ENCODE measurements at places on chromosomes 12 and 14.

DNA sequence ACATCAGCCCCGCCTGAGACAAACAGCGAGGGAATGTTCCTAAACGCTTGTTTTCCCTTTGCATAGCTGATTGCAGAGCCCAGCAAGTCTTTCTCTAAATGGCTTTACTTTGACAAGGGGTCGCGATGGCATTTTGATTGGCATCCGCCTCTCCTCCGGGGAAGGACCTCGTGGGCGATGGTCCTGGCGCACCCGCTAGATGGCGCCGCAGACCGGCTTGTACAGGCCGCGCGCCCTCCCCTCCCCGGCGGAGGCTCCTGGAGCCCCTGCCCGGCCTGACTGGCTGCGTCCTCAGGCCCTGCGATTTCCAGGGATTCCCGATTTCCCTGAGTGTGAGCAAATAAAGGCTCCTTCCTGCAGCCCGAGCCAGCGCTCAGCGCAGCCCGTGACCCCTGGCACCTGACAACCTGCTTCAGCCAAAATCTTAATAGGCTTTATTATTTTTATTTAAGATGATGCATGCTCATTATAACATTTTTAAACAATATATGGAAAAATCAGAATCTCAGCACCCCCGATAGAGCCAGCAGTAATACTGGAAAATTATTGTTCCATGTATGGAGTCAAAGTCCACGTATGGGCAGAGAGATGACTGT, 468.3 kb downstream of the AACS start:
- no peak for DNase-seq

GRCh38 chr12:77047341-77048109, 17.8 kb downstream of the E2F7 start:
- no peak for DNase-seq

DNA sequence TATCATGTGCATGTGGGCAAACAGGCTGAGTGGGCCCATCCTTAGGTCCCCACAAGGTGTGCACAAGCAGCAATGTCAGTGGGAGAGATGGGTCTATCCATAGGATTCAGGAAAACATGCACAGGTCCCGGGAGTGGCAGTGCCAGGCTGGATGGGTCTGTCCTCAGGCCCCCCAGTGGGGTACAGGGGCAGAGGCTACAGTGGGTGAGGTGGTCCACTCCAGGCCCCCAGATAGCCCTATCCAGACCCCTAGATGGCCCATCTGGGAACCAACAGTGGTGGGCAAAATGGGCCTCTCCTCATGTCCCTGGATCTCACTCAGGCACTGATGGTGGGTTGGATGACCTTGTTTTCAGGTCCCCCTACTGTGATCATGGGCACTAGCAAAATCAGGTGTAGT, 277.8 kb upstream of the SYT1 start:
- no peak for DNase-seq

DNA sequence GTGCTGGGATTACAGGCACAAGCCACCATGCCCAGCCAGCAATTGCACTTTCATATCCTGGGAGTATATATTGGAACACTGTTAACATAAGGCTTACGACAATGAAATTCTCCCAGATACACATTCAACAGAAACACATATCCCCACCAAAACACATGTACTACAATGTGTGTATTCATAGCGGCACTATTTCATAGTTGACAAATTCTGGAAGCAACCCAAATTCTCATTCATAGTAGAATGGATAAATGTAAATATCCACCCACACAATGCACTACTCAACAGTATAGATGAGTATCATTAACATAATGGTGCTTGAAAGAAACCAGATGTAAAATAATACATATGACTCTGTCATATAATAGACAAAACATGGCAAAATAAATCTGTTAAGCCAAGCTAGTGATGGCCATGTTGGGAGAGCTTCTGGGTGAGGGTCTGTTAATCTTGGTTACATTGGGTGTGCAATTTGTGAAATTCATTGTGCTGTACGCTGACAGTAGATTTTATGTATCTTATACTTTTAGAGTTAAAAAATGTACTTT, 2.6 kb upstream of the DNAAF2 start:
- DNase-seq, result no peak

GRCh38 chr14:50797250-50798047, 33.5 kb downstream of the NIN start:
- no peak for DNase-seq

GRCh38 chr12:4809449-4810218, 89.4 kb downstream of the GALNT8 start:
- DNase-seq, result peak; percentile 84

- DNase-seq, result no peak
Observed at GRCh38 chr12:12267742-12268200, 927 bp upstream of the LRP6 start.

GRCh38 chr12:65125247-65125646, 4.1 kb upstream of the WIF1 start:
- DNase-seq, result no peak

DNA sequence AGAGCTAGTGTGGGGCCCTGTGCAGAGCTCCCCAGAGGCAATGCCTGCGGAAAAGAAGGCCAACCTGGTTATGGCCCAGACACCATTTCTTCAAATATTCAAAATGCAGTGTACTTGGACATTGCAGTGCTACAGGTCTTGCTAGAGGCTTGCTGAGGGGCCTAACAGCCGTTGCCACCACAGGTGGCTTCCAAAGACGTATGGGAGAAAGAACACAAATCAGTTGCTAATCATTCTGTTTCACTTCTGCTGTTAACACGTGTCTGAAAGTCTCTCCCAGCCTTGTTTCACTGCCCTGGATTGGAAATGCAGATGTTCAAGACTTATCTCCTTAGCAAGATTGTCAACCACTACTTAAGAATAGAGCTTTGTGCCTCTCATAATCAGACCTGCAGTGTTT, 925.9 kb downstream of the GALC start:
- no peak for DNase-seq

DNA sequence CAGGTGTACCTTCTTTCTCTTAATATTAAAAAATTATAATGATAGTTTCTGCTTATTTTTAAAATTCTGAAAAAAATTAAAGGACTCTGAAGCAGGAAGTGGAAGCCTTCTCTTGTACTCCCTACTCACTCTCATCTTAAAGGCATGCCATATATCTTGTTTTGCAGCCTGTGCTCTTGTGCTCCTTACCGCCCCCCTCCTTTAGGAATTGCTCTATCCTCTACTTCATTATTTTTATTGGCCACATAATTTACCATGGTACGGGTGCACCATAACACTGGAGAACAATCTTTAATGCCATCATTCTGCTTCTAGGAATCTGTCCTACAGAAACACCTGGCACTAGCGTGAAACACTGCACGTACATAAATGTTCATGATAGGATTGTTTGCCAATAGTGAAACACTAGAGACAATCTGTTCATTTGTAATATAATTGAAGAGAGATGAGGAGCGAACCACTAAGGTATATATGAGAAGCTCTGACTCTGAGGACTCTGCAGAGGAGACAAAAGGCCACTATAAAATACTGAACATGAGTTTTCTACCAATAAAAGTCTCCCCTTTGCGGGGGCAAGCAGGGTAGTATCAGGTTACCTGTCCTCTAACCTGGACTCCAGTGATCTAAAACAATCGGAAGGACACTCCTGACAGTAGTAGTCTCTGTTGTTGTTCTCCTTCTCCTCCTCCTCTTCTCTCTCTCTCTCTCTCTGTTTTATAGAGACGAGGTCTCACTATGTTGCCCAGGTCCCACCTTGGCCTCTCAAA, 6.3 kb upstream of the NYNRIN start:
- no peak for DNase-seq

- no peak for DNase-seq
Observed at GRCh38 chr12:14972816-14973215, at the start of gene PDE6H. PDE6H (plus strand) TSS chr12:14973042; CDS start chr12:14978013, 4,971 bp downstream.

Data from upper lobe of left lung (tissue), 6 donors.